ENCODE measurements at places on chromosomes 5 and 9. TPM values are rescaled to one million over a fixed set of nuclear protein-coding genes. Genes with fewer than 3 reads are reported as not detected.

The NPR3 gene
- 87.3 TPM for polyA plus RNA-seq

The IGFBPL1 gene
- polyA plus RNA-seq = not detected

The SLC45A2 gene
- not detected for polyA plus RNA-seq

The NOXA1 gene
- not detected for polyA plus RNA-seq

The SMIM27 gene
- 2.7 TPM for polyA plus RNA-seq

The SOX30 gene
- 0.02 TPM for polyA plus RNA-seq

The FRMD3 gene
- polyA plus RNA-seq = 0.19 TPM

The POU5F2 gene
- 0.01 TPM for polyA plus RNA-seq

The IFNB1 gene
- polyA plus RNA-seq = not detected

The CYLC2 gene
- not detected for polyA plus RNA-seq

The IL3 gene
- not detected for polyA plus RNA-seq

The LCN1 gene
- polyA plus RNA-seq = not detected

Data from fibroblast of lung (primary cell).